ENCODE measurements at places on chromosomes 16 and 17. TPM values are rescaled to one million over a fixed set of nuclear protein-coding genes. Genes with fewer than 3 reads are reported as not detected.

The NRN1L gene
- total RNA-seq = not detected

GRCh38 chr16:81695321-81696165, 83.5 kb upstream of the PLCG2 start:
- H3K27me3 ChIP-seq = no peaks in the 10 kb centered on the region
- H3K27ac ChIP-seq = no peak overlapping the region
- DNase-seq = no peak
- no peaks in the 10 kb centered on the region for H3K4me1 ChIP-seq

DNA sequence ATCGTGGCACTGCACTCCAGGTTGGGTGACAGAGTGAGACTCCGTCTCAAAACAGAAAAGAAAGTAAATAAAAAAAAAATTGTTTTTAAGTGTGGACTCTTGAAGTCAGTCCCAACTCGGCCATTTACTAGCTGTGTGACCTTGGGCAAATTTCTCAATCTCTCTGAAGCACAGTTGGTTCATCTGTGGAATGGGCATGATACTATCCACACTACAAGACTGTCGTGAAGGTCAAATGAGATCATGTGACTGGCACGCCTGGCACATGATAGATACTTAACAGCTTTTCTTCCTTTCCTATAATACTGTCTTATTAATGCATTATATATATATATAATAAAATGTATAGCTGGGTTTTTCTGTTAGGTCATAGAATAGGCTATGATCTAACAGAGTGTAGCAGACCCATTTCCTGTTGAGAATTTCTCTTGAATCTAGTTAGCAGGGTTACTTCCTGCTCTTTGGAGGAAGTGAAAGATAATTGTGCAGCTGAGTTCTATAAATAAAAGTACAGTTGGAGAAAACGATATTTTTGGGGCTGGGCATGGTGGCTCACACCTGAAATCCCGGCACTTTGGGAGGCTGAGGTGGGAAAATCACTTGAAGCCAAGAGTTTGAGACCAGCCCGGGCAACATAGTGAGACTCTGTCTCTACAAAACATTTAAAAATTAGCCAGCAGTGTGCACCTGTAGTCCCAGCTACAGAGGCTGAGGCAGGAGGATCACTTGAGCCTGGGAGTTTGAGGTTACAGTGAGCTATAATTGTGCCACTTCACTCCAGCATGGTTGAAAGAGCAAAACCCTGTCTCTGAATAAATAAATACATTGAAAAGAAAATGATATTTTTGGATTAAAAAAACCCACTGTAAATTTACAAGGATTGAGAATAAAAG, 7.3 kb downstream of the MILR1 start:
- H3K27me3 ChIP-seq = no peaks in the 10 kb centered on the region
- H3K27ac ChIP-seq = no peak overlapping the region
- peaks cover 16% of the 10 kb centered on the region for H3K4me1 ChIP-seq
- no peaks in the 10 kb centered on the region for H3K36me3 ChIP-seq

DNA sequence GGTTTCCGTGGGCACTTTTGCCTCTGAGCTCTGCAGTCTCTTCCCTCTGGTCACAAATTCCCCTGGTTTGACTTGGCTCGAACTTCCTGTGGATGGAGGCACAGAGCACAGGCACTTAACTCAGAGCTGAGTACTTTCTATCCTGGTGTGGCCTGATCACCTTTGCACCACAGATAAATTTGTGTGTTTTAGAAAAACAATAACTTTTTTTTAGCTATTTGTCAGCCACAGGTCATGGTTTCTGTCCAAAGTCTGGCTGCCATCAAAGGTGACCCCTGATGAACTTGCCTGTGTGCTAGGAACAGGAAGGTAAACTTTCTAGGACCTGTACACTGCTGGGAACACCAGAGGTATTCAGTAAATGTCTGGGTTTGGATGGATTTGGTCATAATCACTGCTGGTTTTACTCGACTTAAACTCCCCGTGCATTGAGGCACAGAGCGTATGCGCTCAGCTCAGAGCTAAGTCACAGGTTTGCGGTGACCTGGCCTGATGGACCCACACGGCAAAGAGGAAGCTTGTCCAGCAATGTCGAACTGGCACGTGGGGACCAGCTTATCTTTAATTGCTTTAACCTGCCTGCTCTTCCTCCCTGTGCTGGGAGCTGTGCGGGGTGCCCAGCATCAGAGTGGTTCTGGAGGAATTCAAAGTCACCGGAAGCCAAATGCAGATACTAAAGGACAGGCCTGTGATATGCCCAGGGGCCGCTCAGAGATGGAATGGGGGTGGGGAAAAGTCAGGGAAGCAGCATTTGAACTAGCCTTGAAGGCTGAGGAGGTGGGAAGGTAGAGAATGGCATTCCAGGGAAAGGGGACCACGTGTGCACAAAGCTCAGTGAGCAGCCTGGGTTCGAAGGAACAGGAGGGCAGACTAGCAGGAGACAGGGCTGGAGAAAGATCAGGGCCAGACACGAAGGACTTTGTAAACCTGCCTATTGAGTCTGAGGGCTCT, 12.9 kb downstream of the SLC13A5 start:
- no peak overlapping the region for H3K4me3 ChIP-seq
- H3K36me3 ChIP-seq = no peaks in the 10 kb centered on the region
- no peak overlapping the region for H3K27ac ChIP-seq

DNA sequence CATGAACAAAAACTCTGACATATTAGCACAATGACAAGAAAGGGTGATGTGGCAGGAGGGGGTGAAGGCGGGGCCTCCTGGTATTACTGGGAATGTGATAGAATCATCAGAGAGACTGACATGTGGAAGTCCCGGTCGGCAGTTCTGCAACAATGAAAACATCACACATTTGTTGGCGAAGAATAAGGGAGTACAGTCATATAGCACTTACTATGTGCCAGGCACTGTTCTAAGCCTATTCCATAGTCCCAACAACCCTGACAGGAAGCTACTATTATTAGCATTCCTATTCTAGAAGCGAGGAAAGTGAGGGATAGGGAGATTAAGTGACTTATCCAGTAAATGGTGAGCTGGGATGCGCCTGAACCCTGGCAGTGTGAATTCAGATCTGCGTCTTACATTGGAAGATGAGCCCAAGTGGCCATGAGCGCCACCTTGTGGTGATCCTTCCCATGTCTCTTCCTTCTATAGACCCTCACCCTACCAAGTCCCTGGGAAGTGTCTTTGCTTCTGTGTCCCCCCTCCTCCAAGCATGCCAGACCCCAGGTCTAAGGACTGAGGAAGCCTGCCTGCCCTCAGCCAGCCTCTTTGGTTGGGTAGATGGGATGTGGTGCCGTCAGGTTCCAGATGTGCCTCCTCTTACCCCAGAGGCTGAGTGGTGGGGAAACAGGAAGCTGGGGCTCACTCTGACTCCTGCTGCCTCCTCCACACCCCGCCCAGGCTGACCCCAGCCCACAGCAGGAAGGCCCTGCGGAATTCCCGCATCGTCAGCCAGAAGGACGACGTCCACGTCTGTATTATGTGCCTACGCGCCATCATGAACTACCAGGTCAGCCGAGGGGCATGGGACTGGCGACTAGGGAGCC, 14.0 kb downstream of the FMNL1 start:
- peaks cover 51% of the 10 kb centered on the region for H3K36me3 ChIP-seq
- no peak overlapping the region for H3K27ac ChIP-seq
- H3K4me1 ChIP-seq = peaks cover 35% of the 10 kb centered on the region
- H3K4me3 ChIP-seq = no peak overlapping the region
- peak; percentile 69 for DNase-seq
- no peaks in the 10 kb centered on the region for H3K27me3 ChIP-seq

GRCh38 chr17:12348476-12348875, 317.2 kb upstream of the MYOCD start:
- no peak overlapping the region for H3K4me3 ChIP-seq
- no peaks in the 10 kb centered on the region for H3K36me3 ChIP-seq
- H3K27ac ChIP-seq = no peak overlapping the region
- no peak for DNase-seq
- no peaks in the 10 kb centered on the region for H3K4me1 ChIP-seq

GRCh38 chr17:10683853-10684252, 13.5 kb downstream of the SCO1 start:
- no peaks in the 10 kb centered on the region for H3K4me1 ChIP-seq
- no peak overlapping the region for H3K4me3 ChIP-seq
- H3K27me3 ChIP-seq = no peaks in the 10 kb centered on the region
- DNase-seq = no peak

The ATP2A1 gene
- 2.1 TPM for total RNA-seq

The MT3 gene
- total RNA-seq = 0.94 TPM

GRCh38 chr17:78496311-78496710, 80.9 kb downstream of the DNAH17 start:
- no peak overlapping the region for H3K27ac ChIP-seq
- H3K4me3 ChIP-seq = no peak overlapping the region
- H3K27me3 ChIP-seq = no peaks in the 10 kb centered on the region
- no peak for DNase-seq

The FBXW10B gene
- 0.89 TPM for total RNA-seq

GRCh38 chr16:67425580-67425979, 5.3 kb upstream of the HSD11B2 start:
- H3K27ac ChIP-seq = no peak overlapping the region
- no peaks in the 10 kb centered on the region for H3K36me3 ChIP-seq
- H3K4me3 ChIP-seq = no peak overlapping the region
- H3K27me3 ChIP-seq = peaks cover 9% of the 10 kb centered on the region
- no peak for DNase-seq
